CD4-positive, alpha-beta T cell treated with Interleukin-15 for 4 hours (primary cell): ENCODE measurements at places on chromosomes 1 and 21.

DNA sequence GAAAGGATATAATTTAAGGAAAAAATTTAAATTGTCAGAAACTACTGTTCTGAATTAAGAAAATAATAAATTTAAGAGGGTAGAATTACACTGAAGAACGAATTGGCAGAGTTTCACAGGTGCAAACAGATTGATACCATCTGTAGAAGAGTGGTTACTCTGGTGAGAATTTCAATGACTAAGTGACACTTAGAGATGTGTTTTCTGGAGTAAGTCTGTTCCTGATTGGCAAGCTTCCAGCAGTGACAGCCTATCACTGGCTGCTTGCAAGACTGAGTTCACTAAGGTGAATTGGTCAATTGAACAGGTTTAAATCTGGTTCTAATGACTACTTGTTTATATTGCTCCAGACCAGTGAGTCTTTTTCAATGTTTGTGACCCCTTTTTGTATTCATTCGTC lies 838.2 kb upstream of the RGS18 start:
- no peak for DNase-seq

- no peak for DNase-seq
These were observed 300.3 kb downstream of the ASTN1 start for GRCh38 chr1:176864211-176864610.

GRCh38 chr1:200546577-200546976 lies 74.0 kb downstream of the KIF14 start:
- no peak for DNase-seq

DNA sequence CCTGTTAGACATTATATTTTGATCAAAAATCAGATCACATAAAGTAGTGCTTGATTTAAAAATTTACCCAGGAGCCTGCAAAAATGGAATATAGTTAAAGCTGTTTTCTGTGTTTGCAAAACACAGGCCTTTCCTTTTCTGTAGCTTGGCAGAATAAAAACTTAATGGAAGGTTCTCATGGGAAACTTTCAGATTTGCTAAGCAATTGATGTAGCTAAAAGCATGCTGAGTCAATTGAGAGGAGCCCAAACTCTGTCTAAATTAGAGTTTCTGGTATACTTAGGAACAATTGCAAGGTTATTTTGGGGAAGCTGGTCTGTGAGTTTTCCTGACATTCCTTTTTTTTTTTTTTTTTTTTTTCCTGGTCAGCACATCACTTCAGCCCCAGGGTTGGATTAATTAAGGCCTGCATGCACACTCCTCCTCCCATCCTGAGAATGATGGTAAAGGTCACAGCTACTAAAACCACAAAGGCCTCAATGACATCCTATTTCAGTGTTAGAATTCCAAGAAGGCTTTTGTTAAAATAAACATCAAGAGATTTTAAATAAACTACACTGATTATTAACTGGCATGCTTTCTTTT lies 608.7 kb downstream of the PLPP3 start:
- DNase-seq: no peak

GRCh38 chr1:37540036-37540785 lies 13.9 kb downstream of the SNIP1 start:
- DNase-seq: no peak

DNA sequence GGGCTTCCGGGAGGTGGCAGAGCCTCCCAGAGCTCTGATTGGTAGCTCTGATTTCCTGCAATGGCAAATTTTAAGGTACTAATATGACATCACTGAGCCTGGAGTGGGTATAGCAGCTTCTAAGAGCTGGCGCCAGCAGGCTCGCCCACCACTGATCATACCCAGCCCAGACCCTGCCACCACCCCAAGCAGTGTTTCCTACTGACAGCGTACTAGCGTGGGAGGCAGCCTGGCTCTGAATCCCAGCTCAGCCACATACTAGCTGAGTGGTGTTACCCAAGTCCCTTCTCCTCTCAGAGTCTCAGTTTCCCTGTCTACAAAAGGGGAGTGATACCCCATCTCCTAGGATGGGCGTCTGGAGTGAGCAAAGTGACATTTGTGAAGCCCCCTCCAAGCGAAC lies 13.0 kb upstream of the ALDH4A1 start:
- DNase-seq: no peak

DNA sequence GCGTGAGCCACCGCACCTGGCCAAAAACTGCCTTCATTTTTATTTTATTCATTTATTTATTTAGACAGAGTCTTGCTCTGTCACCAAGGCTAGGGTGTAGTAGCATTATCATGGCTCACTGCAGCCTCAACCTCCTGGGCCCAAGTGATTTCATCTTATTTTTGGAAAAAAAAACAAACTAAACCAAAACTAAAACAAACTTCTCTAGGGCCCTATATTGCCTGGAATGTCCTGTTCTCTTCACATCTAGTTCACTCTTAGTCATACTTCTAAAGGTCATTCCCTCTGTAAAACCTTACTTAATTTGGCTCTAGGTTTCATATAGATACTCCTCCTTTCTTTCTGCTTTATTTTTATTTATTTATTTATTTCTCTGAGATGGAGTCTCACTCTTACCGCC lies 15.6 kb downstream of the RPS27 start:
- DNase-seq: no peak

- DNase-seq: peak; percentile 34
These were observed 1.4 kb upstream of the SRRM1 start for GRCh38 chr1:24641646-24642151.

DNA sequence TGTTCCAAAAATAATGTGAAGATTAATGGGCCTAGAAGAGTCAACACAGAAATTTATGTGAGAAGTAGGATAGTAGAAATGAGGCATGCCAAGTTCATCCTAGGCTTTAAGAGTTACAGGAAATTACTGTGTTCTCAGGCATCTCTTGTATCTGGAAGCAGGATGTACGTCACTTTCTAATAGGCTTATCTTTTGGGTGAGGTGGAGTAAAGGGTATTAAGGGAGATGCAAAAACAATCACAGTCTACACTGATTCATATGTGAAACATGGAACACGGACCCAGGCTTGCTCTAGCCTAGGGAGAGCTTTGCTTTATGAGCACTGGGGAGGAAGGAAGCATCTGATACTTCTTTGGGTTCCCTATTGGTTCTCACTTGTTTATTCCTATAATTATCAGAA lies 84.5 kb upstream of the RGS4 start:
- DNase-seq: no peak

DNA sequence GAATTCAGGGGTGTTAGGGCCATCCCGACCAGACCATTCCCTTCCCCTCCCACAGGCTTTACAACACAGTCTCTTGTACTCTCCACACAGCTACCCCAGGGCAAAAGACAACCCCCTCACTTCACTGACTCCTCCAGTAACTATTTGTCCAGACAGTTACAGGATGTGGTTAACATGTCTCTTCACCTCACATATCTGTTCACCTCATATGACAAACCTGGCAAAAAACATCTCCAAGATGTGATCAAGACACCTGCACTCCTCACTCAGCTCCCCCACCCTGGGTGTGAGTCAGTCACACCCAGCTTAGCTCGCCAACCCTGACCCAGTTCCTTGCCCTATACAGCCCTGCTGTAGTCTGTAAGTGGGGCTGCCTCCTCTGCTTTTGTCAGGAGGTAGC lies 490.5 kb upstream of the CHRM3 start:
- no peak for DNase-seq

- DNase-seq: no peak
These were observed 17.6 kb downstream of the GABPA start for GRCh38 chr21:25752416-25752815.

DNA sequence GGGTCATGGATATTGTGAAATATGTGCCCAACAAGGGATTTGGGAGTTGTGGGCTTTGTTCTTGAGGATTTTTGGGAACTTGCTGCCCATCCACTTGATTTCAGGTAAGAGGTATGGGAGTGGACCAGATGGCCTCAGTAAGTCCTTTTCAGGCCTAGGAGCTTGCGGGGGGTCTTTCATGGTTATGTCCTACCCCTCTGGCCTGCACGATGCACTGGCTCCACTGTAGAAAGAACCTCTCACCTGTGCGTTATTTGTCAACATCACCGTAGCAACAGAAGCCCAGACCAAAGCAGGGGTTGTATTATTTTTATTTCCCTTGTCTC lies 8.6 kb downstream of the RIIAD1 start:
- no peak for DNase-seq

GRCh38 chr1:51516649-51517158 lies 2.4 kb downstream of the EPS15 start:
- no peak for DNase-seq

DNA sequence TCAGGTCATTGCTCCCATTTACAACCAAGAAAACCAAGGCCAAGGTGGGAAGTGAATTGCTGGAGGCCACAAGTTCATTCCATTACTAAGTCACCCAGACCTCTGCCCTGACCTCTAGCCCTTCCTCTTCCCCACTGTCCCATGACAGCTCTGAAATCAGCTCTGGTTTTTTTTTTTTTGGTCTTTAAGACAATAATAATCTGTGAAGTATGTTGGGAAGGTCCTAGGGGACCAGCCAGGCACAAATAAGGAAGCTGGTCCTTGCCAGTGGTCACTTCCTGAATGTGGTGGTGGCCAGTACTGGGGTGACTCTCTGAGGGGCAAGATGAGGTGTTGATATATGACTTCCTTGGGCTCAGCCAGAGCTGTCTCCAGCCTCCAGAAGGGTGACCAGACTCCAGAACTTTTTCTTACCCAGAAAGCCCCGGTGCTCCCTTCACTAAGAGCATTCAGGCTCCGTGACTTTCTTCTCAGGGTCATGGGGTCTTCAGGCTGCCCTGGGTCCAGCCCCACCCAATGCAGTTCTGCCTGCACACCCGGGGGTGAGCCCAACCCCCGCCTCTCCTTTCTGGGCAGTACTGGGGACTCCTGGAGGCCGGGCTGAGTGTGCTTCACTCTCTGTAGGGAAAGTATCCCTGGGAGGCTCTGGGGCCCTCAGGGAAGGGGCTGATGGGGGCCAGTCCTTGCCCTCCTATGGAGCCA lies 159.6 kb downstream of the PTPRU start:
- no peak for DNase-seq

- DNase-seq: peak; percentile 16
These were observed 22.4 kb upstream of the SYNC start for GRCh38 chr1:32724678-32725614.

DNA sequence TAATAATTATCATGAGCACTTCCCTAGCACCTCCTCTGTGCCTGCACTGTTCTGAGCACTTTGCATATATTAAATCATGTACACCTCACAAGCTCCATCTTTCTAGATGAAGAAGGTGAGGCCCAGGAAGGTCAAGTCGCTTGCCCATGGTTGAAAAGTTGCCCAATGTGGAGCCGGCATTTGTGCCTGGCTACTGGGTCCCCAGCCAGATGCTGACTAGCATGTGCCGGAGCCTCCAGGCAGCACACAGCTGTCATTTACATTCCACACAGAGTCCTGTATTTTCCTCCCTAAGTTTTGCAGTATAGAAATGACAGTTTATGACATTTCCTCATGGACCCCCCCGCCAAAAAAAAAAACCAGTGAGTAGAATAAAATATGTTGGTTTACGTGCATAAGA lies 94.3 kb downstream of the BCAR3 start:
- DNase-seq: no peak

- DNase-seq: no peak
These were observed 28.8 kb downstream of the TAF5L start for GRCh38 chr1:229596925-229597699.

- DNase-seq: no peak
These were observed 23.3 kb downstream of the OBSCN start for GRCh38 chr1:228231189-228231588.
